Posterior vena cava (tissue), 2 donors: ENCODE measurements at places on chromosomes 16 and 17. TPM values are rescaled to one million over a fixed set of nuclear protein-coding genes. Genes with fewer than 3 reads are reported as not detected.

Gene ZNF385C
- 0.19 TPM for total RNA-seq

- DNase-seq = no peak
Observed at GRCh38 chr16:84247844-84248243, 8.0 kb upstream of the KCNG4 start.

DNA sequence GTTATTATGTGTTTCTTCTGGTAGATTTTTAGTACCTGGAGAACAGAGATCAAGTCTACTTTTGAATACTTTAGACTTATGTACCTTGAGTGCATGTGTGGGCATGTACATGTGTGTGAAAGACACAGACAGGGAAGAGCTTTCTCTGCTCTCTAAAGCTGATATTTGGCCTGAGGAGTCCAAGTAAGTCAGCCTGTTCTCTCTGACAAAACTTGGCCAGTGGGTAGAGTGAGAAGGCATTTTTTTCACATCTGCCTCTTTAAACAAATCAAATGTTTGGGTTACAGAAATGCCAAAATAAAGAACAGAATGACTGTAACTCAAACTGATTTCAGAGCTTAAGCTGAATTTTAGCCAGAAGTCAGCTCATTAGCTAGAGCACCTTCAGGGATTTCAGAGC is 309.7 kb upstream of the DYNLRB2 start:
- no peak for DNase-seq

DNA sequence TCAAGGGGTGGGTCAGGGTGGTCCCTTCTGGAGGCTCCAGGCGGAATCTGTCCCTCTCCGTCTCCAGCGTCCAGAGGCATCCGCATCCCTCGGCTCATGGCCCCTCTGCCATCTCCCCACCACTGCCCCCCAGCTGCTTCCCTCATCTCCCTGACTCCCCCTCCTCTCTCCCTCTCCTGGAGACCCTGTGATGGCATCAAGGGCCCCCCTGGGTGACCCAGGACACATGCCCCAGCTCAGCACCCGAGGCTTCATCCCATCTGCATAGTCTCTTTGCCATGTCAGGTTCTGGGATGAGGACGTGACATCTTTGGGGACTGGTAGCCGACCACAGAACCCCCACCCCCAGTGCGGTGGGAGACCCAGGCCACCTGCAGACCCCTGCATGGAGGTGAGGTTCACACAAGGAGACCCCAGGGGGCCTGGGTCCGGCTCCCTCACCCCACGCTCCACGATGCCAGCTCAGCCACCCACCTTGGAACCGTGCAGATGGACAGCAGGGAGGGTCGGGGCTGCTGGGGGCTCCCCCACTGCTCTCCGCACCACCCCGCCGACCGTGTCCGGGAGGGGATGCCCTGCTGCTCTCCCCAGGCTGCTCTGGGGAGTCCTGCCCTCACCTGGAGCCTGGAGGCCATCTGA is 3.8 kb downstream of the SECTM1 start:
- no peak for DNase-seq

Gene PHOSPHO1
- total RNA-seq = 2.6 TPM

GRCh38 chr17:57667461-57667923 is 77.6 kb downstream of the CCDC182 start:
- DNase-seq = no peak

- no peak for DNase-seq
Observed at GRCh38 chr16:22358000-22358399, 16.4 kb downstream of the CDR2 start.

DNA sequence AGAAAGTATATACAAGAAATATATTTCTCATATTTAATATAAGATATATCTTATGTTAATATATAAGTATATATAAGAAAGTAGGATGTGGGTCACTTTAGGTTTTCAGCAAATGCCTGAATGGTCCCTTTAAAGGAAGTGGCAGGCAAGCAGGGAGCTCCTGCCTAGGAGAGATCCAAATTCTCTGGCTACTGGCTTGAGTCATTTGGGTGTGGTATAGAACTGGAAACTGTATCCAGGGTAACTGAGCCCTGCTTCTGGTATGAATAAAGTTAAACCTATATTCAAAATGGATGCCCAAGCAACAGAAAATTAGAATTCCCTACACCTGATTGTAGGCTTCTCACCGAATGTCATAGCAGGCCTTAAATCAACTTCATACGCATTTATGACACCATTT is 144.4 kb downstream of the ZNF18 start:
- no peak for DNase-seq

DNA sequence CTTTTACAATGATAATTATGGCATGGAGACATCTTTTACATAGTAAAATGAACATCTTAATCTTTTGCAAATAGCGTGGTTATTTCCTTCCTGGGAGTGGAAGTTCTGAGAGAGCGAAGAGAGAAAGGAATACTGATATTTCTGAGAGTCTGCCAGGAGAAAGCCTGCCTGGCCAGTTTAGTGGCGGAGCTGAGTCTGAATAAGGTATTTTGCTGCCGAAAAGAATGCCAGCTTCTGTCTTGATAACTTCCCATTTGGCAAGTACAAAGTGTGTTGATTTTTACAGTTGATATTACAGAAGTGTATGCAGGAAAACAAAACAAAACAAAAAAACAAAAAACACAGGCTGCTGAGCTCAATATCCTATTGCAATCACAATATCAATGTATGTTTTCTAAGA is 55.9 kb downstream of the KCNJ2 start:
- DNase-seq = no peak

Gene TBC1D3I
- not detected for total RNA-seq

DNA sequence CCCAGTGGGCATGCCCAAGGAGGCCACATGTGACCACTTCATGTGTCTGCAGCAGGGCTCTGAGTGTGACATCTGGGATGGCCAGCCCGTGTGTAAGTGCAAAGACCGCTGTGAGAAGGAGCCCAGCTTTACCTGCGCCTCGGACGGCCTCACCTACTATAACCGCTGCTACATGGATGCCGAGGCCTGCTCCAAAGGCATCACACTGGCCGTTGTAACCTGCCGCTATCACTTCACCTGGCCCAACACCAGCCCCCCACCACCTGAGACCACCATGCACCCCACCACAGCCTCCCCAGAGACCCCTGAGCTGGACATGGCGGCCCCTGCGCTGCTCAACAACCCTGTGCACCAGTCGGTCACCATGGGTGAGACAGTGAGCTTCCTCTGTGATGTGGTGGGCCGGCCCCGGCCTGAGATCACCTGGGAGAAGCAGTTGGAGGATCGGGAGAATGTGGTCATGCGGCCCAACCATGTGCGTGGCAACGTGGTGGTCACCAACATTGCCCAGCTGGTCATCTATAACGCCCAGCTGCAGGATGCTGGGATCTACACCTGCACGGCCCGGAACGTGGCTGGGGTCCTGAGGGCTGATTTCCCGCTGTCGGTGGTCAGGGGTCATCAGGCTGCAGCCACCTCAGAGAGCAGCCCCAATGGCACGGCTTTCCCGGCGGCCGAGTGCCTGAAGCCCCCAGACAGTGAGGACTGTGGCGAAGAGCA is 4.4 kb downstream of the WFIKKN2 start:
- no peak for DNase-seq

Gene CES4A
- total RNA-seq = 2.8 TPM

Gene PLXDC1
- total RNA-seq = 27.2 TPM

DNA sequence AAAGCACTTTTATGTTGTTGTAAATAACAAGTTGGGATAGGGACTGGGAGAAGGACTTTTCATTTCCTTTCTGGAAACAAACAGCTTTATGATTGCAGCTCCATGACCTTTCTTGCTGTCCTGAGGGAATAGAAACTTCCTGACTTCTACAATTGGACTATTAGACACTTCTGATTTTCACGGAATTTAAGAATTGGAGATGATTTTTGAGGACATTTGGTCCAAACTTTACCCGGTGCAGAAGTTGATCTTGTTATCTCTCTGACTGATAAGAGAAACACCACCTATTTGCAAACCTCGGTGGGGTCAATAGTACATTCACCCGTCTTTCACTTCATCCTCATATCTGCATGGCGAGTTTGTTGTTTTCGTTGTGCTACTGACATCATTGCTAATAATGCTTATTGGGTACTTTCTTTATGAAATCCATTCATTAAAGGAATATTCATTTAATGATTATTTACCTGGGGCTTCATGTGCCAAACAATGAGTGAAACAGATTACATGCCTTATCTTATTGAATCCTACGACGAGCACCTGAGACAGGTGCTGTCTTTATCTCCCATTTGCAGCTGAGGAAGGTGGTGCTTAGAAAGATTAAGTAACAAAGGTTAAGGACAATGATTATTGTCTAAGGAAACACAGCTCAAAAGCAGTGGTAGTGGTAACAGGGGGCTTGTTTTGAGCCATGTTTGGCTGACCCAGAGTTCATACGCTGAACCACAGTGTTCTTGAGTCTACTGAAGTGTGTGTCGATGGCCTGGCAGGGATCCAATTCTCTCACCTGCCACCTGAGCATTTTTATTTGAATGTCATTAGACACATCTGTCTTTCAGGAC is 176.9 kb upstream of the FAM20A start:
- no peak for DNase-seq

- DNase-seq = no peak
Observed at GRCh38 chr17:73534209-73534909, 109.9 kb downstream of the SDK2 start.

Gene ALOXE3
- total RNA-seq = not detected

Gene ZNF205
- total RNA-seq = 7.6 TPM

DNA sequence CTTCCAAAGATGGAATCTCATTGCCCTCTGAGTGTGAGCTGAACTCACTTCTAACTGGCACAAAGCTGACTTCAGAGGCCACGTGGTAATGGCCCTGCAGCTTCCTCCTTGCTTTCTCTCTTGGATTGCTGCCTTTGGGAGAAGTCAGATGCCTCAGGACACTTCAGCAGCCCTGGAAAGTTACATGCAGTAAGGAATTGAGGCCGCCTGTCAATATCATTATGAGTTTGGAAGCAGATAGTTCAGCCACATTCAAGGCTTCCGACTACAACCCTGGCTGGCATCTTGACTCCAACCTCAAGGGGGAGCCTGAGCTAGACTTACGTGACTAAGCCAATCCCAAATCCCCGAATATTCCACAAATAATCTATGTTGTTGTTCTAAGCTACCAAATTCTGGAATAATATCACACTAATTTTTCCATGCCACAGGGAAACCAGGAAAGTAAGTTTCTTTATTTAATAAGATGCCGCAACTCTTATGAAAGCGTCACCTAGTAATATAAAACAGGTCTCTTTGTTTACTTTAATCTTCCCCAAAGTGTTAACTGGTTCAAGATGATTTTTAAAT is 13.6 kb downstream of the CEP20 start:
- no peak for DNase-seq

DNA sequence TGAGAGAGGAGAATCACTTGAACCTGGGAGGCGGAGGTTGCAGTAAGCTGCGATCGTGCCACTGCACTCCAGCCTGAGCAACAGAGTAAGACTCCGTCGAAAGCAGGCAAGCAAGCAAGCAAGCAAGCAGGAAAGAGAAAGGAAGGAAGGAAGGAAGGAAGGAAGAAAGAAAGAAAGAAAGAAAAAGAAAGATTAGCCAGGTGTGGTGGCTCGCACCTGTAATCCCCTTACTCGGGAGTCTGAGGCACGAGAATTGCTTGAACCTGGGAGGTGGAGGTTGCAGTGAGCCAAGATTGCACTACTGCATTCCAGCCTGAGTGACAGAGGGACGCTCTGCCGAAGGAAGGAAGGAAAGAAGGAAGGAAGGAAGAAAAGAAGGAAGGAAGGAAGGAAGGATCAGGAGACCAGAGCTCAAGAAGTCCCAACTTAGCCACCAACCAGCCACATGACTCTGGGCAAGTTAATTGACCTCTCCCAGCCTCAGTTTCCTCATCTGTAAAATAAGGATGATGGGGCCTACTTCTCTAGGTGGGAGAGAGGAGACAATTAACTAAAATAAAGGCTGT is 6.5 kb downstream of the GFAP start:
- DNase-seq = no peak

Gene KRTAP4-6
- not detected for total RNA-seq

Gene NSRP1
- total RNA-seq = 42.5 TPM

Gene CYBA
- total RNA-seq = 168 TPM

GRCh38 chr17:4162775-4163466 is 19.9 kb downstream of the CYB5D2 start:
- DNase-seq = no peak

GRCh38 chr16:85309656-85310587 is 197.7 kb upstream of the CIBAR2 start:
- DNase-seq = no peak

Gene SECTM1
- total RNA-seq = 14.5 TPM

DNA sequence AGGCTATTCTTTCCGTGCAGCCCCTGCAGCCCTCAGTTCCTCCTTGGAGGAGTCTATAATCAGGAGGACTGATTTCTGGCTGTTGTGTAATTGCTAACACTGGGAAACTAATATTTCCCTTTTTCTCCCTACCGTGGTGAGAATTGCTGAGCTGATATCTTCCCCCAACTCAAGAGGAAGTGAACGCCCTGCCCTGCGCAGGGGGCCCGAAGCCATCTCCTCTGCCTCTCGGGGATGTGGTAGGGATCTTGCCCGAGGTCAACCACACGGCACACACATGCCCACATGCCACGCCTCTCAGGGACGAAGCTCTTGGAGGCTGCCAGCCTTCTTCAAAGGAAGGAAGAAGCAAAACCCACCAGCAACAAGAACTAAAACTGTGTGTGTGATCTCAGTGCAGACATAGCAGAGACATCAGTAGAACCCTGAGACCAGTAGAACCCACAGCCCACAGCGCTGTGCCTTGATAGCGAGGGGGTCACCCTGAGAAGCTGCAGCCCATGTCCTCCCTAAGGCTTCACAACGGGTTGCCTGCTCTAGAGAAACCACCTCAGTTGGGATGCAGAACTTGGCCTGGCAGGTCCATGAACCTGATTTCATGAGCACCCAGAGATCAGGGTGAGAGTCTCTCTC is 8.9 kb upstream of the ULK2 start:
- DNase-seq = peak; percentile 88

DNA sequence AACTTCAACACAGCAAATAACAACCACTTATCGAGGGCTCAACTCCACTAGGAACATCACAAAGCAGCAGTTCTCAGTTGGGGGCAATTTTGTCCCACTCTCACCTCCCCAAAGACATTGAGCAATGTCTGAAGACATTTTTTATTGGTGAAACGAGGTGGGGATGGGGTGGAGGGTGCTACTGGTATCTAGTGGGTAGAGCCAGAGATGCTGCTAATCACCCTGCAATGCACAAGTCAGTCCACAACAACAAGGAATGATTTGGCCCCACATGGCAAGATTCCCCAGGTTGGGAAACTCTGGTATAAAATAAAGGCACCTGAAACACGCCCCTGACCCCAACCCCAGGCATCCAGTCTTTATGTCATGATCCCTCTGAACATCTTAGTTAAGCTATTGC is 33.3 kb downstream of the TLE7 start:
- DNase-seq = peak; percentile 19

Gene CDK3
- total RNA-seq = 2.9 TPM

DNA sequence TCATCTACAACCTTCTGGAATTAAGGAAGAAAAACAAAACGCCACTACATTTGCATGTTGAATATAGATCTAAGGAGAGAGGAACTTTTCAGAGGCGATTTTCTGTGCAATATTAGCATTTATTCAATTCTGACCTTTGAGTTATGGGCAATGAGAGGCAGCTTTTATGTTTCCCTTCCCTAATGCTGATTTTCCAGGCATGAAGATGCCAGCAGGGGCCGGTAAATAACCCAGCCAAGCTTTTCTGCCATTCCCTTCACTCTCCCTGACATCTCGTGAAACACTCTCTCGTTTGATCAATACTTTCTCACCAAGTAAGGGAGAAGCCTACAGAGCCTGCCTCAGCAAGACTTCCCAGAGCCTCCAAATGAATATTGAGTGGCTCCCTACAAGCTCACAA is 470.5 kb upstream of the GOT2 start:
- no peak for DNase-seq
